ENCODE measurements at places on chromosomes 6 and 20. TPM values are rescaled to one million over a fixed set of nuclear protein-coding genes. Genes with fewer than 3 reads are reported as not detected.

GRCh38 chr20:44039147-44039546 is 124.5 kb downstream of the TOX2 start:
- DNase-seq, result no peak
- H3K4me1 ChIP-seq, result no peaks in the 10 kb centered on the region
- H3K27me3 ChIP-seq, result no peaks in the 10 kb centered on the region
- H3K36me3 ChIP-seq, result no peaks in the 10 kb centered on the region

The BNIP5 gene
- total RNA-seq, result not detected

- H3K4me3 ChIP-seq, result no peak overlapping the region
- H3K27me3 ChIP-seq, result no peaks in the 10 kb centered on the region
- no peak overlapping the region for H3K27ac ChIP-seq
- no peak for DNase-seq
- peaks cover 49% of the 10 kb centered on the region for H3K4me1 ChIP-seq
- no peaks in the 10 kb centered on the region for H3K36me3 ChIP-seq
Measured at GRCh38 chr6:4805553-4806336, 29.5 kb downstream of the CDYL start.

DNA sequence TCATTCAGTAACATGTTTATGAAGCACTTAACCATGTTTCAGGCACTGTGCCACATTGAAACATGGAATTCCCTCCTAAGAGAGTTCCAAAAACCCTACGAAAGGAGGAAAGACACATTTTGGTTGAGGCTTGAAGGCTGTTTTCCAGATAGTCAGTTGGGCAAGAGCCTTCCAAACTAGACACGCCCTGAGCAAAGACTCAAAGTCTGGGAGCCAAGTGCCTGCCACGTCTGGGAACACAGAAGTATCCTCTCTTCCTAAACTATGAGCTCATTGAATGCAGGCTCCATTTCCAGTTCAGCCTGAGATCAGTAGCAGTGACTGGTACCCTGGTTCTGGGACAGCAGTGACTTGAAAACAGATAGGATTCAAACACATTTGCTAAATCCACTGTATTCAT is 74.5 kb upstream of the FAM8A1 start:
- no peak overlapping the region for H3K4me3 ChIP-seq
- no peaks in the 10 kb centered on the region for H3K4me1 ChIP-seq
- DNase-seq, result no peak
- no peak overlapping the region for H3K27ac ChIP-seq

GRCh38 chr6:123715006-123715863 is 78.5 kb upstream of the TRDN start:
- H3K4me3 ChIP-seq, result no peak overlapping the region
- H3K27ac ChIP-seq, result no peak overlapping the region
- no peaks in the 10 kb centered on the region for H3K36me3 ChIP-seq
- DNase-seq, result no peak

DNA sequence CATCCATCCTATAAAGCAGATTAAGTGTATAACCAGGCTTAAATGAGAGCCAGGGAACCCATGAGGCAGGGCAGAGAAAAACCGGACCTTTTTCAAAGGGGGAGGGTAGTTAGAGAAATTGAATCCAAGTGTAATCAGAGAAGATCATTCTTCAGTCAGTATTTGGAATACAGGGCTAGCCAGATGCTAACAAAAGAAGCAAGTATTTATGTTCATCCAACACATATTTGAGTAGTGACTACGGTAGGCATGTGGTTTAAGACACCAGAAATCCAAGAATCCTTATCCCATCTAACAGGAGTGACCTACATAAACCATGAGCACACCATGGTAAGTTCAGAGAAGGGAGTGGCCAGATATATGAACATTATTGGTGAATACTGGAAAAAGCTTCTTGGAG is 46.8 kb upstream of the FAM83C start:
- DNase-seq, result no peak
- H3K4me1 ChIP-seq, result no peaks in the 10 kb centered on the region
- H3K27me3 ChIP-seq, result no peaks in the 10 kb centered on the region
- H3K36me3 ChIP-seq, result no peaks in the 10 kb centered on the region
- H3K27ac ChIP-seq, result no peak overlapping the region

The KHDC1L gene
- not detected for total RNA-seq

- H3K27me3 ChIP-seq, result no peaks in the 10 kb centered on the region
- H3K27ac ChIP-seq, result no peak overlapping the region
- no peak overlapping the region for H3K4me3 ChIP-seq
- no peaks in the 10 kb centered on the region for H3K4me1 ChIP-seq
- no peak for DNase-seq
Measured at GRCh38 chr6:163554663-163555062, 140.1 kb downstream of the QKI start.

- H3K4me3 ChIP-seq, result no peak overlapping the region
- H3K4me1 ChIP-seq, result no peaks in the 10 kb centered on the region
- H3K36me3 ChIP-seq, result no peaks in the 10 kb centered on the region
Measured at GRCh38 chr6:166446567-166447065, 63.9 kb upstream of the MPC1 start.

- H3K4me1 ChIP-seq, result no peaks in the 10 kb centered on the region
- no peaks in the 10 kb centered on the region for H3K27me3 ChIP-seq
- DNase-seq, result no peak
- H3K27ac ChIP-seq, result no peak overlapping the region
- H3K36me3 ChIP-seq, result no peaks in the 10 kb centered on the region
- H3K4me3 ChIP-seq, result no peak overlapping the region
Measured at GRCh38 chr6:29999416-29999815, 57.1 kb downstream of the HLA-A start.

The CLIC5 gene
- total RNA-seq, result 0.56 TPM

The JAG1 gene
- total RNA-seq, result 182 TPM

DNA sequence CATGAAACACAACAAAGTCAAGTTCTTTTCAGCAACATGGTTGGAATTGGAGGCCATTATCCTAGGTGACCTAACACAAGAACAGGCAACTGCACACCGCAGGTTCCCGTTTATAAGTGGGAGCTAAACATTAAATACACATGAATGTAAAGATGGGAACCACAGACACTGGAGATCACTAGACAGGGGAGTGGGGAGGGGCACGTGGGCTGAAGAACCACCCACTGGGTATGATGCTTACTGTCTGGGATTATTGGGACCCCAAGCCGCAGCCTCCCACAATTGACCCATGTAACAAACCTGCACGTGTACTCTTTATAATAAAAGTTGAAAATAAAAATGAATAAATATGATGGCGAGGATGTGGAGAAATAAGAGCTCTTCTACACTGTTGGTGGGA is 8.6 kb upstream of the RAET1G start:
- H3K36me3 ChIP-seq, result no peaks in the 10 kb centered on the region
- H3K27me3 ChIP-seq, result peaks cover 13% of the 10 kb centered on the region
- H3K4me3 ChIP-seq, result no peak overlapping the region
- H3K4me1 ChIP-seq, result no peaks in the 10 kb centered on the region
- DNase-seq, result no peak

DNA sequence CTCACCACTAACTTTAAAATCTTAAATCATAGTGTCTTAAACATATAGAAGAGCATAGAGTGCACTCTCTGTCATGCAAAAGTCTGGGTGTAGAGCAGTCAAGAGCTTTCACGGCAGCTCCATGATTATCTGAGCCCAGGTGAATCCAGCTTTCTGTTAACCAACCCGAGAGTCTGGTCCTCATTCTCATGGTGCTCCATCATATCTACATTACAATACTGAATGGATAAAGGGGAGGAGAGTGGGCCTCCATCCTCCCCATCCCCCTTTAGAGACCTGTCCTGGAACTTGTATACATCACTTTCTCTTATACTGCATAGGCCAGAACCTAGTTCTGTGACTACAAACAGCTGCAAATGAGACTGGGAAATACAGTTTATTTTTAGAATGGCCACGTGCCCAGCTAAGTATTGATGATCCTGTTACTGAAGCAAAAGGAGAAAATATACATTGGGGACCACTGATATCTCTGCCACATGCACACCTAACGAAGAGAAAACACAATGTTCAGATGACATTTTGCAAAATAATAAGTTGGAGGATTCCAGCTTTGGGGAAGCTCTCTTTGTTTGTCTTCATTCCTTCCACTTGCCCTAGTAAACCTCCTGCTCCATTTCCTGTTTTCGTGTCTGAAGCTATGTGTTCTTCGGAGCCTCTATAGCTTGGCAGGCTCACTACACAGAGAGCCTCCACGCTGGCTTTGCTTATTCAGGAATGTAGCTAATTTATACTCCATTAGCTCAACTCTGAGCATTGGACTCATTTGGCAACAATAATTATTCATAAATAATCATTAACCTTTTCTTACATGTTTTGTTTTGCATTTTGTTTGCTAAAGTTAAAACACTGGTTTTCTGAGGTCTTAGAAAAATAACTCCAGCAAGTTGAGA is 110.1 kb downstream of the IYD start:
- H3K4me1 ChIP-seq, result no peaks in the 10 kb centered on the region
- H3K27ac ChIP-seq, result no peak overlapping the region
- no peaks in the 10 kb centered on the region for H3K36me3 ChIP-seq
- H3K4me3 ChIP-seq, result no peak overlapping the region
- no peak for DNase-seq

The THBD gene
- 93.4 TPM for total RNA-seq

The HRH3 gene
- total RNA-seq, result not detected

- H3K36me3 ChIP-seq, result no peaks in the 10 kb centered on the region
- H3K4me1 ChIP-seq, result no peaks in the 10 kb centered on the region
- H3K27ac ChIP-seq, result no peak overlapping the region
- no peak for DNase-seq
- no peaks in the 10 kb centered on the region for H3K27me3 ChIP-seq
- H3K4me3 ChIP-seq, result no peak overlapping the region
Measured at GRCh38 chr20:6838181-6838826, 70.8 kb downstream of the BMP2 start.

The PRL gene
- not detected for total RNA-seq

DNA sequence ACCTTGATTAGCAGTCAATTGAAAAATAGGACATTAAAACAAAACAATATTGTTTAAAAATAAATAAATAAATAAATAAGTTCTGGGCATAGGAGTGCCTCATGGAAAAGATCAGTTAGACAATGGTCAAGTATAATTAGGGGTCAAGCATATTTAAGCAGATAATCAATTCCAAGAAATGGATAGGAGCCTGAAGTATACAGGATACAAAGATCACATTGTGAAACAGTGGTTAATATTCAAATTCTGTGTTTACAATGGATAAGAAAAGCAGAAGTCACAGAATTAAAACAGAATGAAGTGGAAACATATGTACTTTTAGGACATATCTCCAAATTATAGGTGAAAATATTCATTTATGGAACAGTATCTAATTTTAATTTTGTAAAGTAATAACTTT is 1028.6 kb upstream of the CITED2 start:
- no peaks in the 10 kb centered on the region for H3K36me3 ChIP-seq
- no peaks in the 10 kb centered on the region for H3K4me1 ChIP-seq
- H3K27ac ChIP-seq, result no peak overlapping the region
- DNase-seq, result no peak
- H3K27me3 ChIP-seq, result no peaks in the 10 kb centered on the region

DNA sequence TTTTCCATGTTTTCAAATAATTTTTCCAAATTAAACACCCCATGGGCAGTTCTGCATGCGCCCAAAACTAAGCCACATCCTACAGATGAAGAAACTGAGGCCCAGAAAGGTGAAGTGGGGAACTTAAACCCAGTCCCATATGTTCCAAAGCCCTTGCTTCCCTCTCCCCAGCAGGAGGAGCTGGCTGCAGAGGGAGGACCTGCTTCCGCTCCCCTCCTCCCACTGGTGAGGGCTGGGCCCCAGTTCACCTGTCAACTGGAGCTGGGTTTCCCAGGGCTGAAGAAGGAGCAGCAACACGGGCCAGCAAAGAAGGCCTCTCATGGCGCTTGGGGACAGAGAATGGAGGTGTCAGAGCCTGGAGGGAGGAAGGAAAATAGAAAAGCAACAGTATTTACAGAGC is 1.4 kb upstream of the RBPJL start:
- no peaks in the 10 kb centered on the region for H3K4me1 ChIP-seq
- H3K36me3 ChIP-seq, result no peaks in the 10 kb centered on the region
- no peak overlapping the region for H3K27ac ChIP-seq
- no peak for DNase-seq

- H3K27me3 ChIP-seq, result no peaks in the 10 kb centered on the region
- no peak for DNase-seq
- no peaks in the 10 kb centered on the region for H3K36me3 ChIP-seq
Measured at GRCh38 chr6:86712039-86712438, 225.3 kb upstream of the HTR1E start.
